ENCODE measurements at places on chromosomes 16 and 17. TPM values are rescaled to one million over a fixed set of nuclear protein-coding genes. Genes with fewer than 3 reads are reported as not detected.

Gene HP
- total RNA-seq, result 35.4 TPM

GRCh38 chr17:6989779-6990178 is 6.1 kb upstream of the ALOX12 start:
- no peak for DNase-seq

Gene KRTAP2-2
- not detected for total RNA-seq

DNA sequence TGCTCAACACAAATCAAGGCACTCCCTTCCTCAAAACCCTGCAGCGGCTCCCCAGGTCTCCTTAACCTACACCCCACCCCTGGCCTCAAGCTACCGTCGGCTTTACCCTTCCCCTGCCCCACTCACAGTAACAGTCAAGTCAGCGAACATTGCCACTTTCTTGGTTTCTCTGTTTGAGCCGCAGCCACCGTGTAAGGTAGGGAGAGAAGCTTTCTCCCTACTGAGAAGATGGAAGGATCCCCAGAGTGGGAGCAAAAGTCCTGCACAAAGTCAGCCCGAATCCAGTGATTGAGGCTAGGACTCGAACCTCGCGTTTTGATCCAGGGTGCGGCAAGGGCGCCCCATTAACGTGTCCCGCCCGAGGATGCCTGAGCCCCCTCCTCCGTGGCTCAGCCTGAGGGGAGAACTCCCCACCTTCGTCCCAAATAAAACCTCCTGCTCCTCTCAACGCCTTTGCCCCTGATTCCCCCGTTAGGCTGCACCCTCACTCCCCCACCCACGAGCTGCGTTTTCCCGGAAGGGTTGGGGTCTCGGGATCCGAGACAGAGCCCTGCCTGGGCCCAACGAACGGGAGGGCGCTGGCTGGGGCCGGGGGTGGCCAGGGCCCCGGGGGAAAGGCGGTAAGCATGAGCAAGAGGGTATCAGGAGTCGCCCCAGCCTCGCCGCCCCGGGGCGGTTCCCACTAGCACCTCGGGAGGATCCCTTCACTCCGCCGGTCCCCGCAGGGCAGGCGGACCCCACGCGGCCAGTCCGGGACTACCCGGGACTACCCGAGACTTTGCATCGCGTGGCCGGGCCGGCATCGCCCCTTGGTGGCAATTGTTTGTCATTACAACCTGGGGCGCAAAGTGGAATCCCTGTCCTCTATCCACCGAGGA is 9.9 kb upstream of the NAGS start:
- DNase-seq, result peak; percentile 74

Gene SNAI3
- 0.53 TPM for total RNA-seq
